ENCODE measurements at places on chromosomes 5 and 9.
A peak's percentile ranks its signal among the peaks of the same experiment; 100 is the strongest.

DNA sequence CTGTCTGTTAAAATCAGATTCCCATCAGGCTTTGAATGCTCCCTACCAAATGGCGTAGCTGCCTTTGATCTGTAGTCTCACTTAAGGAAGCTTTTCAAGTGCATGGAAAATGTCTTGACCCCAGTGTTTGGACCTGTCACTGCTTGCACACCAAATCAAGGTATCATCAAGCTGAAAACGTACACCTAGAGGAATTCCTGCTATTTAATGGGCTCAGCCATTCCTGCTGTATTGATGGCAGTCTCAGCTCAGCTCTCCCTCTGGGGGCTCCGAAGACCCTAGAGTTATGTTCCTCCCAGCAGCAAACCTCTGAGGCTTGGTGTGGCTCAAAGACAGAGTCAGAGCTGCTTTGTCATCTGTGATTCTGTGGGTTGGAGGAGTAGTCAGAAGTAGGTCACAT is 63.5 kb downstream of the PGM5 start:
- DNase-seq: no peak

DNA sequence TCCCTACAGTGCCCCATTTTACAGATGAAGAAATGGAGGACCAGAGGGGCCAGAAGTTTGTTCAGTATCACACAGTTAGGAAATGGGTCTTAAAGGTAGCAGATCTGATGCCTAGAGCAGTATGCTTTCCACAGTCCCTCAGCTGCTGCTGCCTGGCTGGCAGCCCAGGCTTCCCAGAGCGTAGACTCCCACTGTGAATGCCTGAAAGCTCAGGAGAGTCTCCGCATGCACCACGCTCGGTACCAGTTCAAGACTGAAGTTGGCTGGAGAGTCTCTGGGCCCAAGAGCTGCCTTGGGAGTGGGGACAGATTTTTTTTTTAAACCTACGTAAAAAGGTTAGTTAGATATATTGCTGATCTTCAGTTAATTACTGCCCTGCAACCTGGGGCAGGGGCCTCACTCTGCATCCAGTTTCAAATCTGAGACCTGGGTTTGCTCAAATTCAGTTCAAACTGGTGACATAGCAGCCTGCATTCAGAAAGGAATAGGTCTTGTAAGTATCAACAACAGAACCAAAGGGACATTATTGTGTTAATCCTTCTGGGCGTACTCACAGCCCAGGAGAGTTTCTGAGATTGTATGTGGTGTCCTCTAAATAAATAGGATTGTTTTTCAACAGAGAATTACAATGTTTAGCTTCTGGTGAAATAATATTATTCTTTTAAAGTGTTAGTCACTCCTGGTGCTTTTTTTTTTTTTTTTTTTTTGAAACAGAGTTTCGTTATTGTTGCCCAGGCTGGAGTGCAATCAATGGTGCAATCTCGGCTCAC is 8.3 kb downstream of the NANS start:
- no peak for DNase-seq

- no peak for DNase-seq
Observed at GRCh38 chr5:124696898-124697297, 49.5 kb downstream of the ZNF608 start.

GRCh38 chr5:56273376-56273955 is 40.3 kb upstream of the ANKRD55 start:
- DNase-seq: no peak

GRCh38 chr9:127908660-127908926 is 8.2 kb downstream of the ST6GALNAC4 start:
- DNase-seq: no peak

DNA sequence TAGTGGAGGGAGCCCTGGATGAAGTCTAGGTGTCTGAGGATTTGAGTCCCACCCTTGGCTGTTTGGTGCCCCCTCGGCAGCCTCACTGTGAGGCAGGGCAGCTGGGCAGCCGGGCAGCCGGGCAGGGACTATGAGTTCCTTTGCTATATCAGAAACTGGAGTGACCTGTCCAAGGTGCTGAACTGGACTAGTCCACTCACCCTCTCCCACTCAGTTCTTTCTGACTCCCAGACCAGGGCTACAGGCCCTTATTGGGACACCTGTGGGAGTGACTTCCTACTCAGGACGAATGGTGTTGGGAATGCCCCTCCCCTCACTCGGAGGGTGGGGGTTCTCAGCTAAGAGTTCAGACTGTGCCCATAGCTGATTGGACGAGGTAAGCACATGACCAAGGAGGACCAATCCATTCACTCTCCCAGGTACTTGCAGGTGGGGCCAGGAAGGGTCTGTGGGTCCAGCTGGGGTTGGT is 34.1 kb upstream of the RAPGEF1 start:
- DNase-seq: no peak

- peak; percentile 71 for DNase-seq
Observed at GRCh38 chr5:141650851-141651727, at the start of gene FCHSD1. FCHSD1 (minus strand) TSS chr5:141651418; CDS start chr5:141651368, 50 bp downstream.

GRCh38 chr5:56323505-56323904 is 90.4 kb upstream of the ANKRD55 start:
- no peak for DNase-seq

DNA sequence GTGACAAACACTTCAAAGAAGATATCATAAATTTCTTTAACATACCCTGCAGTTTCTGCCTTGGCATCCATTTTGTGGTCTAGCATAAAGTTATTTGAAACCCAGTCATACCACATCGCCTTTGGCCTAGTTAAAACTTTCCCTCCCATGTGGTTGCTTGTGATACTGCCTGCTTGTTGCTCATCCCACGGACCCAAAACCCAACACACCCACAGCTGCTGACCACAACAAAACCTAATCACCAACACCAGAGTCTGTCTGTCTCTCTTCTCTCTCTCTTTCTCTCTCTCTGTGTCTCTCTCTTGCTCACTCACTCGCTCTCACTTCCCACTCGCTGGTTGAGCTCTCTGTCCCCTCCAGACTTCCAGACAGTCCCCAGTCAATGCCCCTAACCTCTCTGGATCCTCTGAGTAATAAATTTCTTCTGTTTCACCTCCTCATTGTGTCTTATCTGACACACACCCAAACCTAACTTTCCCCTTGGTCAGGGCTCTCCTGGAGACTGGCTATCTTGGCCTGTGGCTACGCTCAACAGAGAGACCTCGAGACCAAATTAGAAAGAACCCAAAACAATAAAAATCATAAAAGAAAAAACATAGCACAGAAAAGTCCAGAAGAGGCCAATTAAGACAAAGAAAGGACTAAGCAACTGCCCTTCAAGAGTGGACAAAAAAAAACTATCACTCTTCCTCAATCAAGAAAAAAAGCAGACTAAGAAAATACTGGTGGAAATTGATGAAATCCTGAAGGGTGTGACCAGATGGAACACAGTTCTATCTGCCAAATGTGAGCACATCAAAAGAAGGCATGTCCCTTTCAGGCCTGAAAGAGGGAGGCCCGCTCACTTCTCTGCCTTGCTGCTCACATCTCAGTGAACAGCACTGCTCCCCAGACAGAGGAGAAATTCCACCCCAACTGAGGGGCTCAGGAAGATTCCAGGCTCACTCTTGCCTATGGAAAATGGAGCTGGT is 41.5 kb downstream of the TTLL11 start:
- DNase-seq: no peak

DNA sequence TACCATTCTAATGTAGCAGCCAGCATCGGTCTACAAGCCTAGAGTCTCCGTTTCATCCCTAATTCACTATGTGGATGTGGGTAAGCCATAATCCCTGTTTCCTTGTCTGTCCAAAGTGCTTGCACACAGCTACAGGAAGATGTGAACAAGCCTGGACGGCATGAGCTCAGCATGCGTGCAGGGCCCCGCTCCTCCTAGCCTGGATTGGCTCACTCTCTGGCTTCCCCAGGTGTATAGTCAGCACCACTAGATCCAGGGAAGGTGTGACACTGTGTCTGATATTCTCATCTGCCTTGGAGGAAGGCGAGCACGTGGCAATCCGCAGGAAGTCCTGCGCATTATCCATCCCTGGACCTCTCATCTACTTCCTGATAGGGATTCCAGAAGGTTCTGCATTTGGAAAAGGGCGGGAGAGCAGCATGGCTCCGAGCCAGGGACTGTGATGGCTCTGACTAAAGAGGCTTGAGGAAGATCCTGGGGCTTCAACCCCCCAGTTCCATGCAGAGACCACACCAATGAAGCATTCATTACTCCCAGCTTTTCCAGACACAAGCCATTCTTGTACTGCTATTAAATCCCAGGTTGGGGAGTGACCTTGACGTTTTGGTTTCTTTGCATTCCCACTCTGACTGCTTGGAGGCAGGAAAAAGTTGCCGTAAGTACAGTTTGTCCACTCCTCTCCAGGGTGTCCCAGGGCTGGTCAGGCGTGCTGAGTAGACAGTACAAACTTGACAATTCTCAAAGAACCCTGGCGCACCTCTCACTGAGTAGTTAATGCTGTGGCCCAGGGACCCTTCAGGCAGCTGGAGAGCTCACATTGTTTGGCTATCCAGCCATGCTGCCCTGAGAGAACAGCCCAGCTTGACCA is 65.6 kb downstream of the PSD2 start:
- DNase-seq: no peak

DNA sequence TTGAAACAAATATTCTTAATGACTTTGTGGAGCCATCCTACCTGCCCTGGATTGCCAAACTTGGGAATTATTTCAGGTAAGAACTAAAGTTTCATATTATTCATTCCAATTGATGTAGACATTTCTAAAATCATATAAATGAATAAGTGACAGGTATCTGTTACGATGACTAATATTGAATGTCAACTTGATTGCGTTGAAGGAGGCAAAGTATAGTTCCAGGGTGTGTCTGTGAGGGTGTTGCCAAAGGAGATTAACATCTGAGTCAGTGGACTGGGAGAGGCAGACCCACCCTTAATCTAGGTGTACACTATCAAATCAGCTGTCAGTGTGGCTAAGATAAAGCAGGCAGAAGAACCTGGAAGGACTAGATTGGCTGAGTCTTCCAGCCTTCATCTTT is 1688.4 kb upstream of the CDH9 start:
- DNase-seq: no peak

DNA sequence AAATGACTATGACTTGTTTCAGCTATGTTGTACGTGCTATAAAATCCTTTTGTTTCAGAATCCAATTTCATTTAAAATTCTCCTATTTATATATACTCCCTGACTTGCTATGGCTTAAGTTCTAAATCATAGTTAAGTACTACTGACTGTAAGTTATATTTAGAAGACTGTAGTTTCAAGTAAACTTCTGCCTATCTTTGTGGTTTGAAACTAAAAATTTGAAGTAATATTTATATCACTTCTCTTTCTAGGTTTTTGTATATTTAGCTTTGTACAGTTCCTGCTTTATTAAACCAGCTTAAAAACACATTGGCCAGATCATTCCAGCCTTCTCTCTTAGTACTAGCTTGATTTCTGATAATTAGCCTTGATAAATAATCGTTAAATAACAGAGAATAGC is 196.3 kb downstream of the MLLT3 start:
- no peak for DNase-seq

GRCh38 chr9:130382096-130382495 is 62.7 kb upstream of the ASS1 start:
- DNase-seq: no peak

GRCh38 chr5:132102101-132102701 is 28.6 kb downstream of the CSF2 start:
- no peak for DNase-seq

DNA sequence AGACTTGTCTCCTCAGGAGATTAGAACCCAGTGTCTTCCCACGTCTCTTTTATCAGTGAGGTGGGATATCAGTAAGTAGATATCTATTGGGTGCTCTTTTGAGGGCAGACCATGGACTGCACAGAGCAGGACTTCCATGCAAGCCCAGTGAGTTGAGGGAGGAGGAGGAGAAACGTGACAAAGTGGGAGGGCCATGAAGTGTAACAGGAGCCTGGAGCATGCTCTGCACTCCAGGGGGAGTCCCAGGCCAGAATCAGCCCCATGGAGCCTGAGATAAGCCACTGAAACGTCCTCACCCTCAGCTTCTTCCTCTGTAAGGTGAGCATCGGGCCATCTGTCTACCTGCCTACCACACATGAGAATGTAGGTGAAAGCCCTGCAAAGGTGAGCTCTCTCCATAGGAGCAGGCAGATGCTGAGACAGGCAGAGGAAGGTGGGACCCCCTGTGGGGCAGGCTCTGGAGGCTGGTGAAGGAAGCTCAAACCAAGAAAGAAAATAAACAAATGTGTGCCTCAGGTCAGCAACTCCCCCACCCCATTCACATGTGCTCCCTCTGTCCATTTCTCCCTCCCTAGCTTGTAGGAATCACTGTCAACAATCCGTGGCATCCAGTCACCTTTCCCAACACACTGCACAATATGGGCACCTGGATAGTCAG is 87.4 kb downstream of the NRG2 start:
- no peak for DNase-seq

- DNase-seq: no peak
Observed at GRCh38 chr9:135067096-135067710, 20.3 kb upstream of the OLFM1 start.

- no peak for DNase-seq
Observed at GRCh38 chr5:145902421-145902820, 29.6 kb upstream of the GRXCR2 start.

DNA sequence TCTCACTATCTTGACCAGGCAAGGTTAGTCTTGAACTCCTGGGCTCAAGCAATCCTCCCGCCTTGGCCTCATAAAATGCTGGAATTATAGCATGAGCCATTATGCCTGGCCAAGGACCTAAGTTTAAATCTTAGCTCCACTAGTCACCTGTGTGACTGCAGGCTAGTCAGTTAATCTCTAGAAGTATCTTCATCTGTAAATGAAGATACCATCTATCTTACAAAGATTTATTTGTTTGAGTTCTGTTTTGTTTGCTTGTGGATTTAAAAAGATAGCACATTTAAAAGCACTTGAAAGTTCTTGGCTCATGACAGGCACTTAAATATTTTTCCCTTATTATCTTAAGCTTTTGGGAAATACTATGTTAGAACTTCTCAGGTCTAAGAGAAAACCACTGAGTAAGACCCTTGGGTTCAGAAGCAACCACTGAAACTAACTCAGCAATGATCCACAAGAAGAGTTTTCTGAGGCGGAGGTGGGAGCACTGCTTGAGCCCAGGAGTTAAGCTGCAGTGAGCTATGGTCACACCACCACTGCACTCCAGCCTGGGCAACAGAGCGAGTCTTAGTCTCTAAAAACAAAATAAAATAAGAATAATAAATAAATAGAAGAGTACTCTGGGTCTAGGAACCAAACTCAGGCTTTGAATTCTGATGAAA is 19.1 kb downstream of the TMEM245 start:
- DNase-seq: no peak

DNA sequence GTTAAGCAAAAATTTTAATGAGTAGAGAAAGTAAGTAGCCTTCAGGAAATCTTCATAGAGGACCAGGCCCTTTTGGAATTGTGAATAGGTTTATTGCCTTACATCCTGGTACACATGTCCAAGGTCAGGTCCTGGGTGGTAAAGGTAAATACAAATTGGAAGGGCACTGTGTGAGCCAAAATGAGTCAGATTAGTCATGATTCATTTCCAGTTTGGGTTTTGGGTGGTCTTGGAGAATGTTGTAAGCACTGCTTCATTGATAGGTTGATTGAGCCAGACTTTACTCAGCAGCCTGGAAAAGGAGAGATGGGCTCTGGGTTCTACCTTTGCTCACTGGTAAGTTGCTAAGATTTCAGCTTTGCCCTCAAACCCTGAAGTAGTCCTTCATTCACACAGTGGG is 82.5 kb upstream of the ZNF169 start:
- DNase-seq: no peak

Measured in stimulated activated CD8-positive, alpha-beta memory T cell treated with anti-CD3 and anti-CD28 coated beads, Interleukin-12 subunit alpha, Interleukin-12 subunit beta, amount 100 ng/mL, for 4 hours (primary cell).